ENCODE measurements at places on chromosomes 7 and 10. TPM values are rescaled to one million over a fixed set of nuclear protein-coding genes. Genes with fewer than 3 reads are reported as not detected.

ITIH5 gene
- total RNA-seq = not detected

WDR91 gene
- total RNA-seq = 17.3 TPM

FAM131B gene
- total RNA-seq = 0.29 TPM

LEP gene
- not detected for total RNA-seq

MAGI2 gene
- total RNA-seq = 0.05 TPM

TNKS2 gene
- total RNA-seq = 36.3 TPM

PON3 gene
- not detected for total RNA-seq

IFRD1 gene
- 26.5 TPM for total RNA-seq

SYCE1 gene
- 0.29 TPM for total RNA-seq

TACC2 gene
- total RNA-seq = not detected

CXCL12 gene
- not detected for total RNA-seq

RAMP3 gene
- total RNA-seq = not detected

RASSF4 gene
- total RNA-seq = 0.42 TPM

TWIST1 gene
- 0.12 TPM for total RNA-seq

DNA2 gene
- total RNA-seq = 28.4 TPM

ITPRIP gene
- 24.9 TPM for total RNA-seq

PKD2L1 gene
- not detected for total RNA-seq

CRYGN gene
- not detected for total RNA-seq

SPDYE9 gene
- not detected for total RNA-seq

RAB19 gene
- total RNA-seq = 6.9 TPM

HOXA9 gene
- total RNA-seq = not detected

RGS10 gene
- total RNA-seq = 151 TPM

CLRN3 gene
- not detected for total RNA-seq

VWDE gene
- total RNA-seq = 3.5 TPM

CARD11 gene
- 160 TPM for total RNA-seq

TMEM243 gene
- total RNA-seq = 51.6 TPM

CYP17A1 gene
- not detected for total RNA-seq

All from activated CD4-positive, alpha-beta T cell treated with anti-CD3 and anti-CD28 coated beads, Interleukin-2, amount 10 ng/mL, durations not matched to agents 7 days and 5 days (primary cell).